A673 (cell line): ENCODE measurements at places on chromosomes 13 and 19. TPM values are rescaled to one million over a fixed set of nuclear protein-coding genes. Genes with fewer than 3 reads are reported as not detected.

- no peak overlapping the region for H3K27ac ChIP-seq
- DNase-seq, result peak; percentile 9
- no peak overlapping the region for H3K4me3 ChIP-seq
- H3K4me1 ChIP-seq, result no peaks in the 10 kb centered on the region
- H3K36me3 ChIP-seq, result peaks cover 10% of the 10 kb centered on the region
- H3K27me3 ChIP-seq, result no peaks in the 10 kb centered on the region
Measured at GRCh38 chr13:46751811-46752635, 44.9 kb downstream of the ESD start.

- no peaks in the 10 kb centered on the region for H3K4me1 ChIP-seq
- no peaks in the 10 kb centered on the region for H3K27me3 ChIP-seq
- H3K36me3 ChIP-seq, result no peaks in the 10 kb centered on the region
- H3K4me3 ChIP-seq, result no peak overlapping the region
Measured at GRCh38 chr13:103935117-103935516, 868.9 kb upstream of the SLC10A2 start.

GRCh38 chr19:2033825-2034159, 17.3 kb downstream of the MKNK2 start:
- H3K27ac ChIP-seq, result no peak overlapping the region
- no peaks in the 10 kb centered on the region for H3K27me3 ChIP-seq
- H3K4me1 ChIP-seq, result peaks cover 16% of the 10 kb centered on the region
- DNase-seq, result no peak
- H3K36me3 ChIP-seq, result peaks cover 5% of the 10 kb centered on the region
- H3K4me3 ChIP-seq, result no peak overlapping the region

DNA sequence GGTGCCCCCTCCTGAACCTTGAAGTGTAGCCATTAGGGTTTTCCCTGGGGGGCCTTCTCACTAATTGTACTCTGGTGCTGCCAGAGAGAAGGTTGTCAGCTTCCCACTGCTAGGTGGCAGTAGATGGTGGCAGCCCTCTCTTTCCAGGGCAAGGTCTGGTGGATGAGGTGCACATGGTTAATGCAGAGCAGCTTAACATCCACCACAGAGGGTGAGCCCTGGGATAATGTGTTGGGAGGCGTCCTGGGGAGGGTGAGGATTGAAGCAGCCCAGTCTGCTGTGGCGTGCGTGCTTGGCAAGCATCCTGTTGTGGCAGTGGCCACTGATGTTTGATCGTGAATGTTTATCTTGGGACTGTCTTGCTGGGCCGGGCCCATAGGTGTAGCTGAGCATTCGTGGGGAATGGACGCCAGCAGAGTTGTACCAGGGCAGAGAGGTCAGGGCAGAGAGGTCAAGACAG, 5.8 kb downstream of the EGLN2 start:
- DNase-seq, result no peak
- H3K36me3 ChIP-seq, result peaks cover 49% of the 10 kb centered on the region
- no peaks in the 10 kb centered on the region for H3K27me3 ChIP-seq
- H3K4me1 ChIP-seq, result peaks cover 64% of the 10 kb centered on the region

DNA sequence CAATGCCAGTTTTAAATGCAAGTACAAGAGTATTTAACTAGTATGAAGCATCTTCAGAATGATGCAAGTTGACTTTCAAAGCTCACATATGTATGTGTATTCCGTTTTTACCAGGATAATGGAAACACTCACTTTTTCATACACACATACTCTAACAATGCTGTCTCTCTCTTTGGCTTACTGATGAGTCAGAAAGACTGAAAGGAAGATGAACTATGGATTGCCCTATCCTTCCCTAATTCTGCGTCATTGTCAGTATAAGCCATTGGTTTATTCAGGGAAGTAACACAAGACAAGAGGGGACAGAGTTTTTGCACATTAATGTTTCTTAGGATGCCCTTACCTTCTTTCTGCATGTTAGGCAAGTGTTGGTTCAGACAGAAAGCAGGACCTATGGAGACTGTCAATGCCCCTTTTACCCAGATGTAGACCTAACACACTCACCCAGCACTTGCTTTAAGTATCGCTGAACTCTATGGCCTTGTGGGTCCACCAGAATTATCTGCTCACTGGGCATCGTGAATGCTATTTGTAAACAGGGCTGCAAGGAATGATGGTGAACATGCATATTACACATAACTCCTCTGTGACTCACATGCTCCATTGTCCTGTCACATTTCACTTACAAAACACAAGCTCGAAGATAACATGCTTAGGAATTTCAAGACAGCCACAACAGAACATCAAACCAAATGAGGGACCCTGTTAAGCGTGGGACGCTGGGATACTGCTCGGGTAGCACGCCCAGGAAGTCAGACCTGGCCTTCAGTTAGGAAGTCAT, 10.0 kb upstream of the OXGR1 start:
- no peaks in the 10 kb centered on the region for H3K36me3 ChIP-seq
- DNase-seq, result no peak
- peaks cover 43% of the 10 kb centered on the region for H3K27me3 ChIP-seq
- H3K4me3 ChIP-seq, result no peak overlapping the region
- no peaks in the 10 kb centered on the region for H3K4me1 ChIP-seq

DNA sequence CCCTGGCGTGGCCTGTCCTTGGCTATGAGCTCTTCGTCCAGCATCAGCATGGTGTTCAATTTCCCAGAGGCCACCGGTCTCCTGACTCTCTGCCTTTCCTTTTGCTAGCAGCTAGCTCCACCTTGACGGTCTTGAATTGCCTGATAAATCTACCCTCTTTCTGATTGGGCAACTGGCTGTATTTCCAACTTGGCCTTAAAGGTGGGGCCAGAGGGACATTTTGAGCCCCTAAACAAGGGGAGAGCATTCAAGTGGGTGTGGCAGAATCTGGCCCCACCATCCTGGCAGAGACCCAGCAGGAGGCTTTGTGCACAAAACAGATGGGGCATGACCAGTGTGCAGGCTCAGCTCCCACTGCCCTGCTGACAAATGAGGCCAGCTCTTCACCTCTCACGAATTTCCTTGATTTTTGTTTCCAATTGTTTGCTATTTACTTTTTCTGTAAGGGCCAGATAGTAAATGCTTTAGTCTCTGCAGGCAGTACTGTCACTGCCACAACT, 148.9 kb upstream of the VSTM2B start:
- H3K36me3 ChIP-seq, result no peaks in the 10 kb centered on the region
- no peak overlapping the region for H3K4me3 ChIP-seq
- no peaks in the 10 kb centered on the region for H3K27me3 ChIP-seq

- no peaks in the 10 kb centered on the region for H3K36me3 ChIP-seq
- no peak overlapping the region for H3K4me3 ChIP-seq
- peak; percentile 73 for DNase-seq
- no peaks in the 10 kb centered on the region for H3K27me3 ChIP-seq
- no peak overlapping the region for H3K27ac ChIP-seq
- no peaks in the 10 kb centered on the region for H3K4me1 ChIP-seq
Measured at GRCh38 chr19:737591-738093, 13.3 kb upstream of the MISP start.

DNA sequence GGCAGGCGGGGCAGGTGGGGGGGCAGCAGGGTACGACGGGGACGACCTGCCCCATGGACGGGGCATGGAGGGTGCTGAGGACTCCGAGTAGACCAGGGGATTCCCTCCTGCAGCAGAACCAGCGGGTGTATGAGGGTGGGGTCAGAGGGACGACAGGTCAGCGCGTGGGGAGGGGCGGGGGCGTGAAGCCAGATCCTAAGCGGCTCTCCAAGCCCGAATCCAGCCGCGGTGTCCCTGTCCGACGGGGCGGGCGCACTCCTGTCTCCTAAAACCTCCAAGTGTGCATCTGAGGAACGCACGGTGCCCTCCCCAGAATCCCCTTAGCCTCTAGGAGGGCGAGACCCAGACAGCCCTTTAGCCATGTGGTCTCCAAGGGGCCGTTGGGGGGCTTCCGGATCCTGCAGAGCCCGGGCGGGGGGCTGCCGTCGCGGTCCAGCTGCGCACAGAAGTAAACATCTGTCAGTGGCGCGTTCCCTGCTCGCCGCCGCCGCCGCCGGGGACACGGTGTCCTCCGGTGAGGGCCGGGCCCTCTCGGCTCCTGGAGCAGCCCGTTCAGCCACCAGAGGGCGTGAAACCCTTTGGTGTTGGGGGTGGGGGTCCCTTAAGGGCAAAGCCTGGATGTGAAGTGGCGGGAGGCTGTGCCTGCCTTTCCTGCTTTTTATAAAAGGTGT, 730 bp downstream of the NRTN start:
- peak; percentile 85 for DNase-seq
- H3K27ac ChIP-seq, result no peak overlapping the region
- no peaks in the 10 kb centered on the region for H3K27me3 ChIP-seq
- H3K4me1 ChIP-seq, result peaks cover 34% of the 10 kb centered on the region
- no peaks in the 10 kb centered on the region for H3K36me3 ChIP-seq
- peak overlapping the region; percentile 47 for H3K4me3 ChIP-seq

DNA sequence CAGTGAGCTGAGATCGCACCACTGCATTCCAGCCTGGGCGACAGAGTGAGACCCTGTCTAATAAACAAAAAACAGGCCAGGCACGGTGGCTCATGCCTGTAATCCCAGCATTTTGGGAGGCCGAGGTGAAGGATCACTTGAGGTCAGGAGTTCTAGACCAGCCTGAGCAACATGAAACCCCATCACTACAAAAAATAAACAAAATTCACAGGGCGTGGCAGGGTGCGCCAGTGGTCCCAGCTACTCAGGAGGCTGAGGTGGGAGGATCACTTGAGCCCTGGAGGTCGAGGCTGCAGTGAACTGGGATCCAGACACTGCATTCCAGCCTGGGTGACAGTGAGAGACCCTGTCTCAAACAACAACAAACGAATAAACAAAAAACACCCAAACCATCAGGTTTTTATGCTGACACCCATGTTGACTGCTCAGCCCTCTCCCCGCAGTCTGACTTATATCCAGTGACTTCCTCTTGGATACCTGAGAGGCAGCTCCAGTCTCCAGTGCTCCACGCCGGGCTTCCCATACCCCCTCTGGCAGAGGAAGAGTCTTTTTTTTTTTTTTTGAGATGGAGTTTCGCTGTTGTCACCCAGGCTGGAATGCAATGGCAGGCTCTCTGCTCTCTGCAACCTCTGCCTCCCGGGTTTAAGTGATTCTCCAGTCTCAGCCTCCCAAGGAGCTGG, 17.7 kb downstream of the WTIP start:
- no peak overlapping the region for H3K27ac ChIP-seq
- no peaks in the 10 kb centered on the region for H3K27me3 ChIP-seq
- no peak for DNase-seq
- no peak overlapping the region for H3K4me3 ChIP-seq
- peaks cover 2% of the 10 kb centered on the region for H3K36me3 ChIP-seq
- no peaks in the 10 kb centered on the region for H3K4me1 ChIP-seq

DNA sequence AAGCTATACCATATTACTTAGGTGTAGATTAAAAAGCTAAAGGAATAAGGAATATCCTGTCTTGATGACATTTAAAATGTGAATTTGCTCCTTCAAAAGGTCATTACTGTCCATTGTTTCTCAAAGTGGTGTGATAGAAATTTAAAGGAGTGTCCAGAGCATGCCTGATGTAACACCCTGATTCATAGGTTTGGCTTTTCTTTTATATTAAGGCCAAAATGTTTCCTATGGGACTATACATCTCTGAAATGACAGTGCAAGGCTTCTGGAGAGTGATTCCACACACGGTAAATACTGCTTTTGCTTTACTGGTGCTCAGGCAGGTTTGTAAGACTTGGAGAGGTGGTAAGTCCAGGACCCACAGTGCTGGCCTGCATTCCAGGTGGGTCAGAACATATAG, 289.9 kb downstream of the RFC3 start:
- H3K27me3 ChIP-seq, result no peaks in the 10 kb centered on the region
- H3K36me3 ChIP-seq, result no peaks in the 10 kb centered on the region
- H3K4me3 ChIP-seq, result no peak overlapping the region
- H3K4me1 ChIP-seq, result no peaks in the 10 kb centered on the region
- H3K27ac ChIP-seq, result no peak overlapping the region
- DNase-seq, result no peak

DNA sequence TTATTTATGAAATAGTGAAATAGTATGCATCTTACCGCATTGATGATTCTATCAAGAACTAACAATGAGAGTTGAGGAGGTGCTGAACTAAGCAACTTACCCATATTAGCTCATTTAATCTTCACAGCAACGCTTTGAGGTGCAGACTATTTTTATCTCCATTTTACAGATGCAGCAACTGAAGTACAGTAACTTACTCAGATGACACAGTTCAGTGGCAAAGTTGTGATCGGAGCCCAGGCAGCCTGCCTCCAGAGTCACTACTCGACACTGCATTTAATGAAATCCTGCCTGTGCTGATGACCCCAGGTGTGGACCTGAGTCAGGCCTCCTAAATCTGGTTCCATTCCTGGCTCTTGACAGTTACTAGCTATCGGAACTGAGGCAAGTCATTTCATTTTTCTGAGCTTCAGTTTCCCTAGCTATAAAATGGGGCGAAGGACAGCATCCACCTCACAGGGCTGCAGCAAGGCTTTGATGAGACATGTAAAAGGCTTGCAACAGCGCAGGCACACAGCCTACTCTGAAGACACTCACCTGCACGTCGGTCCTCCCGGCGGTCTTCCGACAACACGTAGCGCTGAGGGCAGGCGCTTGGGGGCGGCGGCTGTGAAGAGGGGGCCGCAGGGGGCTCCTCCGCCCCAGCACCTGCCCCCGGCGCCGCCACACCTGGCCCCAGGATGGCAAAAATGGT, 1.5 kb downstream of the MYPOP start:
- H3K4me1 ChIP-seq, result peaks cover 3% of the 10 kb centered on the region
- H3K4me3 ChIP-seq, result peak overlapping the region; percentile 76
- H3K27me3 ChIP-seq, result no peaks in the 10 kb centered on the region
- no peak for DNase-seq
- H3K27ac ChIP-seq, result no peak overlapping the region
- H3K36me3 ChIP-seq, result peaks cover 3% of the 10 kb centered on the region

DNA sequence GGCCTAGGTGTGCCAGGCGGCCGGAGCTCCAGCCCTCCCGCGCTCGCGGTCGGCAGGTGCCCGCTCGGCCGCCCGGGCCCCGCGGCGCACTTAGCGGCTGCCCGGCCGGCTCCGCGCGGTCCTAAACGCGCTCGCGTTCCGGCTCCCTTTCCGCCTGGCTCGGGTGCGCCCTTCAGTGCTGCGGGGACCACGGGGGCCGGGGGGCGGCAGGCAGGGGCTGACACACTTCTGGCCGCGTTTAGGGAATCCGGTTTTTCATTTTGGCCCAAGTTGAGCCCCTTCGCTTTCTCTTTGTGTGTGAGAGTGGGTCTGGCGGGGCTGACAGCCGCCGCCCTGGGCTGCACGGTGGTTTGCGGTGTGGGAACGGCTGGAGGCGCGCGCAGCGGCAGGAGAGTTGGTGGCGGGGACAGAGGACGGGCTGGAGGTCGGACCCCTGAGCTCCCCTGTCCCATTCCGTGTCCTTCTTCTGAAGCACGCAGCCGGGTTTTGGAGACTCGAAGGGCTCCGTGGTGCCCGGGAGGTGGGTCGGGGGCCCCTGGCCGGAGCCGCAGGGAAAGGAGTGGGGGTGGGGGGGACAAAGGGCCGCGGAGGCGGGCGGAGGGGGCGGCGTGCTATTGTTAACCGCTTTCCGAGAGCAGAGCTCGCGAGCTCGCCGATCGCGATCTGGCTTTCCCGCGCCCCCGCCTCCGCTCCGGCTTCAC, 3.1 kb downstream of the FGF9 start:
- DNase-seq, result peak; percentile 62
- H3K36me3 ChIP-seq, result no peaks in the 10 kb centered on the region
- H3K4me1 ChIP-seq, result peaks cover 36% of the 10 kb centered on the region

The ZNF625 gene
- 9.1 and 11.1 TPM in 2 replicates for total RNA-seq

The RGL3 gene
- 0.28 TPM in 1 of 2 replicates, not detected in the other for total RNA-seq

The LILRB2 gene
- not detected in 2 replicates for total RNA-seq

The SPACA6 gene
- total RNA-seq, result 28.4 and 28.6 TPM in 2 replicates

The C19orf33 gene
- total RNA-seq, result not detected in 2 replicates

The NTF4 gene
- not detected in 2 replicates for total RNA-seq

The FLT3LG gene
- total RNA-seq, result 6.5 and 6.9 TPM in 2 replicates

The NDFIP2 gene
- total RNA-seq, result 29.6 and 34.0 TPM in 2 replicates

The KCNN1 gene
- total RNA-seq, result 63.5 and 81.2 TPM in 2 replicates

The TPTE2 gene
- 27.5 and 29.2 TPM in 2 replicates for total RNA-seq

The CEACAM16 gene
- not detected in 2 replicates for total RNA-seq

The CYP2B6 gene
- total RNA-seq, result not detected in 2 replicates
